ENCODE measurements at places on chromosomes 4 and X. TPM values are rescaled to one million over a fixed set of nuclear protein-coding genes. Genes with fewer than 3 reads are reported as not detected.

DNA sequence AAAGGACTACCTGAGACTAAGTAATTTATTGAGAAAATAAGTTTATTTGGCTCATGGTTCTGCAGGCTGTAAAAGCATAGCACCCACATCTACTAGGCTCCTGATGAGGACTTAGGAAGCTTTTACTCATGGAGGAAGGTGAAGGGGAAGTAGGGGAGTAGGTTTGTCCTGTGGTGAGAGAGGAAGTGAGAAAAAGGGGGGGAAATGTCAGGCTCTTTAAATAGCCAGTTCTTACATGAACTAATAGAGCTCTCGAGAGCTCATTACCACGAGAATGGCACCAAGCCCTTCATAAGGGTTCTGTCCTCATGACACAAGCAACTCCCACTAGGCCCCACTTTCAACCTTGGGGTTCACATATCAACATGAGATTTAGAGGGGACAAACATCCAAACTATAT is 125.5 kb upstream of the NRK start:
- H3K27ac ChIP-seq = no peak overlapping the region
- no peaks in the 10 kb centered on the region for H3K36me3 ChIP-seq
- H3K4me1 ChIP-seq = no peaks in the 10 kb centered on the region
- H3K27me3 ChIP-seq = no peaks in the 10 kb centered on the region
- DNase-seq = no peak
- H3K4me3 ChIP-seq = no peak overlapping the region

DNA sequence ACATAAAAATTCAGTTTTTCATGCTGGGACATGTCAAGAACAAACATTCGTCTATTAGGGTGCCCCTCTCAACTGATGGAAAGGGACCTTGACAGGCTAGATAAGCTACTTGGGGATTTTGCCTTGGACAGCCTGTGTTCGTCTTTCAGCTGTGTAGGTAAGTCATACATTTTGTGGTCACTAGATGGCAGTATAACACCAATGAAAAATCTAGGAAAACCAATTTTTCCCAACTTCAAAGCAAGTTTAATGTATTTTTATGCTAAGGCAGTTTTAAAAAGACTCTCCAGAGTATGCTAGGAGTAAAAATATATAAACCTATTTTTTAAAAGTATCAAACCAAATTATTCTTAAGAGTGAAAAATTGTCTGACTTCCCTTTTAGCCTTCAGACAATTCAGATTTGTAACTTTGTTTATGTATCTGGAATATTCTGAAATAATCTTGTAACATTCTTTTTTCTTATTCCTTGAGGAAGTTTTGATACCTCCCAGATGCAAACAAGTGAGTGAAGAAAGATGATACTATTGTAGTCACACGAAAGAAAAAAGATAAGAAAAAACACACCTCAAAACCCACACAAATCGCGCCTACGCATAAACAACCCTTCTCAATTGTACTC is 158.3 kb downstream of the CPE start:
- no peak for DNase-seq
- peaks cover 3% of the 10 kb centered on the region for H3K27me3 ChIP-seq
- no peaks in the 10 kb centered on the region for H3K4me1 ChIP-seq
- no peak overlapping the region for H3K4me3 ChIP-seq
- H3K36me3 ChIP-seq = no peaks in the 10 kb centered on the region
- no peak overlapping the region for H3K27ac ChIP-seq

DNA sequence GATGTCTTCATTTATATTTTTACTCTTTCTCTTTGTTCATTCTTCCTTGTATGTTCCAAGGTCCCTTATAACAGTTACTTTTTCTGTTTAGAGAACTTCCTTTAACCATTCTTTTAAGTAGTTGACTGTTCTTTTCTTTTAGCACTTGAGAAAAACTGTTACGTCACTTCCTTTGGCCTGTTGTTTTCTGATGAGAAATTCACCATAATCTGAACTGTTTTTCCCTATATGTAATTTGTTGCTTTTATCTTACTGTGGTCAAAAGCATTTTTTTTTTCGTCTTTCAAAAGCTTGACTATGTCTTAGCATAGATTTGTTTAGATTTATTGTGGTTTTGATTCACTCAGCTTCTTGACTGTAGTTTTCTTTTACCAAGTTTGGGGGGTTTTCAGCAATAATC is 1660.3 kb upstream of the PCDH10 start:
- H3K27me3 ChIP-seq = no peaks in the 10 kb centered on the region
- no peak overlapping the region for H3K27ac ChIP-seq
- no peaks in the 10 kb centered on the region for H3K36me3 ChIP-seq
- H3K4me1 ChIP-seq = no peaks in the 10 kb centered on the region
- no peak for DNase-seq

DNA sequence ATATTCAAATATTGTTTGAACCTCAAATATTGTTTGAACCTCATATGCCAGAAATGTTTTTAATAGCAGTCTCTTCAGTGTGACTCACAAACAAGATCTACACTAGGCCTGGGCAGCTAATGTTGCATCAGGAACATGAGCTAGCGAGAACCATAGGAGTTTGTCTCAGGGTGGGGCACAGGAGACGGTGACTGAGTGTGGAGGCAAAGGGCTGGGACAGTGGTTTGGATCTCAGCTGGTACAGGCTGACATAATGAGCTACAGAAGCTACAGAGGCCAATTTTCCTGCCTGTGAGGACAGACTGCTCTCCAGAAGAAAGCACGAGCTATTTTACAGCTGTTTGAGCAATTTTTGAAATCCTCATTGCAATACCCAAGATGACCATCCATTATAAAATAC is 224.7 kb downstream of the CENPC start:
- no peak for DNase-seq
- no peak overlapping the region for H3K4me3 ChIP-seq
- no peak overlapping the region for H3K27ac ChIP-seq
- no peaks in the 10 kb centered on the region for H3K36me3 ChIP-seq

DNA sequence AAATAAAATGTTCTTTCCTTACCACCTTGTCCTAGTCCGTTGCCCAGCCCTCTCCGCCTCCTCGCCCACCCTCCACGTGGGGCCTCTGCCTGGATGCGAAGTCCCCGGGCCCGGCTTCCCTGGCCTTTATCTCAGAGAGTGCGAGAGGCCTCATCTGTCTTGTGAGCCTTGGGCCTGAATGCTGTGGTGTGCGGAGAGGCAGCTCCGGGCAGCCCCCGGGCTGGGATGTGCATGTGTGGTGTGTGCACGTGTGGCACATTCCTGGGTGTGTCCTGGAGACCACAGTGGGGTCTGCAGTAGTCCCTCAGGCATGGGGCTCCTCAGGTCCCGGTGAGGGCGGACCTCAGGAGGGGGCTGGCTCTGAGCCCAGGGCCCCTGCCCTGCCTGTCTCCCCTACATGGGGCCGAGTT is 31.4 kb downstream of the DOK7 start:
- no peaks in the 10 kb centered on the region for H3K4me1 ChIP-seq
- H3K27me3 ChIP-seq = peaks cover 10% of the 10 kb centered on the region
- no peak overlapping the region for H3K27ac ChIP-seq
- H3K36me3 ChIP-seq = no peaks in the 10 kb centered on the region
- H3K4me3 ChIP-seq = no peak overlapping the region
- no peak for DNase-seq

DNA sequence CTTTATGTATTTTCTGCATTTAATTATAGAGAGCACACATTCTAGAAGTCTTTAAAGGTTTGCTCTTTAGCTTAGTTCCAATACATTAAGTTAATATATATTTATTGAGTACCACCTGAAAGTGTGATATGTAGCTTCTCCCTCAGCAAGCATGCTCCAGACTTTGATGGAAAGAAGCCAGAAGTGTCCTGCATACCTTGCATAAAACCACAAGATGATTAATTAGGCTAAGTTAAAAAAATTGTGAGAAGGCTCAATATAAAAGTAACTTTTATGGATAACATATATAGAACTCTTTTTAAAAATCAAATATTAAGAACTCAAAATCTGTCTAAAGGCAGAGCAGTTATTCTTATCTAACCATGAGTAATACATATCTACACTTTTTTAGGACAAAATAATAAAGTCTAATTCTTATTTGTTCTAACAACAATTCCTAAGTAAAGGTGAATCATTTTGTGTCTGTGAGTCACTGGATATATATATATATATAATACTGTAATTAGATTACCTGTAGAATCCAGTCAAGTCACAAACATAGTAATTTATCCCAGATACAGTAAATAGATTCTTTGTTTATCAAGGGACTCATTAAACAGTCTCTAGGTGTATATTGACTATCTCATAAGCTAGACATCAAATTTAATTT is 51.2 kb downstream of the INTS12 start:
- DNase-seq = no peak
- H3K4me3 ChIP-seq = no peak overlapping the region
- no peak overlapping the region for H3K27ac ChIP-seq
- H3K27me3 ChIP-seq = peaks cover 21% of the 10 kb centered on the region
- no peaks in the 10 kb centered on the region for H3K36me3 ChIP-seq

The CCDC160 gene
- not detected for total RNA-seq
